ENCODE measurements at places on chromosomes 5 and 9.

DNA sequence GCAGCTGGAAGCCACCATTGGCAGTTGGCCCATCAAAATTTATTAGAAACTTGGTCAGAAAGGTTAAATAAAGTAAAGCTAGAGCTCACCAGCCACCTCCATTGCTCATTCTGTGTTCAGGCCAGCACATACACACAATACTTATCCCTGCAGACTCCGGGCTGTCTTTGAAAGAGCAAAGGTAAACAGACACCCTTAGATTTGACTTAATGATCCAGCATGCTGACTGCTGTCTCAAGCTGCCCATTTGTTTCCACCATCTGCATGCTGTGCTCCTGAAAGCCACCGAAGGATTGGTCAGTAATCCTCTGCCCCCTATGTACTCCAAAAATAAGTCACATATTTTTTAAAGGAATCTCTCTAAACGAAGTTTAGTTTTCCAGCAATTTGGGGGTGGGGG is 1059.8 kb upstream of the DMAC1 start:
- no peak for DNase-seq

DNA sequence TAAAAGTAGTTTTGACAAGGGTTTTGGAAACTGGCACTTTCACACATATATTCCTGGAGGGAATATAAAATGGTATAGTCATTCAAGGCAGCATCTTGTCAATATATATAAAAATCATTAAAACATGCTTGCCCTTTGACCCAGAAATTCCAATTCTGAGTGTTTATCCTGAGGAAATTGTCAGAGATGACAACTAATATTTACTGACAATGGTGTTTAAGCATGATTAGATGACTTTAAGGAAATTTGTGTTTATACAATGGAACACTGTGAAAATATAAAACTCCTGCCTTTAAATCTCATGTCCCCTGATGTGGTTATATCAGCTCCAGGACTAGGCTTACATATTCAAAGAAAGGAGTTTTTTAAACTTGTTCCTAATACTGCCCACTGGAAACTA is 25.6 kb downstream of the PCSK1 start:
- no peak for DNase-seq

DNA sequence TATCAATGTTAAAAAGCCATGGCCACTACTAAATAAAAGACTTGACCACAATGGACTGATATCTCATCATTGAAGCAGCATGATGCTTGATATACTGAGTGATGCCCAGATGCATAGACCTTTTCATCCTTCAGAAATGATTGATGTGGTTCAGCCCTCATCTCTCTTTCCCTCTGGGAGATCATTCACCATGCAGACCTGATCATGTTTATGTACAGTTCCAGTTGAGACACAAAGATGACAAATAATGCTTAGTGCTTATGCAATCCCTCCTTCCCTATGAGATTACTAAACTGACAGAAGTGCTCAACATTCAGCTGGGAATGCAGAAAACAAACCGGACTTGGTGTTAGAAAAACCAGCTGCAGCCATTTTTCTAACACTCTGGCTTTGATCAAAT is 91.9 kb upstream of the TLR4 start:
- DNase-seq = no peak

DNA sequence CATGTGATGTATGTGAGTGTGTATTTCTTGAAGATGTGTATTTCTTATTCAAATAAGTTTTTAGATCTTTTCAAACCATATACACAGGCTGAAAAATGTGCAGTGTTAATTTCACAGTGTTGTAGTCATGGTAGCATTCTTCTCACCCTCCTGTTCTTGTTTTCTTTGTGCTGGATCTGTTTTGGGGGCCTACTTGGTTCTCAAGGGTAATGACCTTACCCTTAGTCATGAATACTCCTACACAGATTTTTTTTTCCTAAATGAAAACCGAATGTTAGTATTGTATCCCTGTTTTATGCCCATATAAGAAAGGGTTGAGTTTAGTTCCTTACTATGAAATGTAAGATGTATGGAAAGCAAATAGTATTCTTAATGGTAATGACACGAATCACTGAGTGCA is 88.0 kb downstream of the SLC44A1 start:
- no peak for DNase-seq

DNA sequence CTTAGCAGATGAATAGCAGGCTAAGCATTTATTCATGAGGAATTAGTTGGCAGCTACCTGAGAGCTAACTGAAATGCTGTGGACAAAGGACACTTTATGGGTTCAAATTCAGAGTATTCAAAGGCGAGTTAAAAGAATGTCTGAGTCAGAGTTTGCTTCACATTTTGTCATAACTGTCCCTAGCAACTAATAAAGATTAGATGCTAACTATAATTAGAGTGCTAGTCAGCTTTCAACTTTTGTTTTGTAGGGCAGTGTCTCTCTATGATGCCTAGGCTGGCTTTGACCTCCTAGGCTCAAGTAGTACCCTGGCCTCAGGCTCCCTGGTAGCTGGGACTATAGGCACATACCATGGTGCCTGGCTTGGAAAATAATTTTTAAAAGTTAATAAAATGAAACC is 4.6 kb downstream of the SMC5 start:
- DNase-seq = no peak

DNA sequence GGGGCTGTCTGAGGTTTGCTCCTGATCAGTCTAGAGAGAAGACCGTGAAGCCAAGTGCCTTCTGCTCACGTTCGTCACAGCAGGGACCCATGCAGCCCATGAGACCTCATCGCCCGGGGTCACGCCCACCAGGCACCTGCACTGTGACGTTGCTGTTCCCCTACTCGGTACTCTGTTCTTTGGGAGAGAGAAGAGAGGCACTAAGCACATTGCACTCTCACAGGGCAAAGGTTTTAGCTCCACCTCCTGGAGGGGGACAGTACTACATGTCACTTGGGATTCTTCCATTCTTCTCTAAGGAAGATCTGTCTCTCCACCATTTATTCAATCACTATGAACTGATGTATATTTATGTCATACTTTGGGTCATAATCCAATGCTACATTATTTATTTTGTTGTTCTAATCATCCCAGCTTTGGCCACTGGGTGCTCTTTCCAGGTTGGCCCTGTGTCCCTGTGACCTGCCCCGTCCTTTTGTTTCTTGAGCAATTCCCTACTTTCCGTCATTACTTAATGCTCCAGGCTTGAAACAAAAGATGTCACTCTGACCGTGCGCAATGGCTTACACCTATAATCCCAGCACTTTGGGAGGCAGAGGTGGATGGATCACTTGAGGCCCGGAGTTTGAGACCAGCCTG is 31.4 kb upstream of the BRD3 start:
- peak; percentile 54 for DNase-seq

DNA sequence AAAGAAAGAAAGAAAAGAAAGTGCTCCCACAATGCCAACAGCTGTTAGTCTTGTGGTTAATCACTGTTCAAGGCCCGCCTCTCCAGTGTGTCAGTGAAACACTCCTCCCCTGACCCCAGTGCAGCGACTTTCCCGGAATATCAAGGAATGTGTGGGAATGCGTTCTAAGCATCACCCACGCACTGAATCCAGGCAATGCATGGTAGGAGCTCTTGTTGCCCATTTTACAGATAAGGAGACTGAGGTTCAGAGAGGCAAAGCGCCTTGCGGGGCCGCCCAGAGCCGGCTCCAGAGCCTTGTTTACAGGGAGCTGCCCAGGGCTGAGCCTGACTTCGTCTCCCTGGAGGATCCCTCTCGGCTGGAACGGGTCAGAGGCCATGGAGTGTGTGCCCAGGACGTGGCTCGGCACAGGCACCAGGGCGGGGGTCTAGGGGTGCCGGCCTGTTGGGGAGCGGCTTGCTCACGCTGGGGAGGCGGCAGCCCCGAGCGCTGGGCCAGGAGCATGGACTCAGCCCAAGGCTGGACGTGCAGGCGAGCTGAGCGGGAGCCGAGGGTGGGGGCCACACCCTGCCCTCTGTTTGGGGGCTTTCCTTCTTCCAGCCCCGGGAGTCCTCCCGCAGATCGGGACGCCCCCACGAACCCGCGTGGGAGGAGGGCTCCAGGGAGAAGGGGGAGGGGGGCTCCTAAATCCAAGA is 823 bp downstream of the ST6GALNAC6 start:
- no peak for DNase-seq

GRCh38 chr5:10434392-10434791 is 7.3 kb upstream of the ROPN1L start:
- DNase-seq = no peak

DNA sequence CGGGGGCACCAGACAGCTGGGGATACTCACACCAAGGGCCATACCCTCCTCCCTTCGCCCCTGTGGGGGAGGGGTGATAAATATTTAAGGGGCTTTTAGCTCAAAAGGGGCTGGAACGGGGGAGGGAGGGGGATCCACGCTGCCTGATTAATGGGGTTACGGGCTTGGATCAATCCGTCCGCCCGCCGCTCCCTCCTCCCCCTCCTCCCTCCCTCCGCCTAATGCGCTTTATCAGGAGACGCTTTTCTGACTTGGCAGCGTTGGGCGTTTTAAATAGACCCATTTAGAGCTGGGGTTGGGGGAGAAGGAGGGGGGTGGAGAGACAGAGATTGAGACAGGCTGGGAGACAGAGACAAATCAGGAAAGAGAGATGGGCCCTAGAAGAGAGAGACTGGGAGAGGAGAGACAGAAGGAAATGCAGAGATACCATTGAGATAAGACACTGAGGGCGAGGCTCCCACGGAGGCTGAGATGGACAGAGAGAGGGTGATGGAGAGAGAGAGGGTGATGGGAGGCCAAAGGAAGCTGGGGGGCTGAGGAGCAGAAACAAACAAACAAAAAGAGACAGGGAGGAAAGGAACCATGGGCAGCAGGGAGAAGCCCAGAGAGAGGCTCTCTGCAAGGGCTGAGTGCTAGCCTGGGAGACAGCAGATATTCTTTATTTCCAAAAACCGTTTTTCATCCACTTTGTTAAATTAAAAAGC is 10.3 kb downstream of the CNTFR start:
- no peak for DNase-seq

DNA sequence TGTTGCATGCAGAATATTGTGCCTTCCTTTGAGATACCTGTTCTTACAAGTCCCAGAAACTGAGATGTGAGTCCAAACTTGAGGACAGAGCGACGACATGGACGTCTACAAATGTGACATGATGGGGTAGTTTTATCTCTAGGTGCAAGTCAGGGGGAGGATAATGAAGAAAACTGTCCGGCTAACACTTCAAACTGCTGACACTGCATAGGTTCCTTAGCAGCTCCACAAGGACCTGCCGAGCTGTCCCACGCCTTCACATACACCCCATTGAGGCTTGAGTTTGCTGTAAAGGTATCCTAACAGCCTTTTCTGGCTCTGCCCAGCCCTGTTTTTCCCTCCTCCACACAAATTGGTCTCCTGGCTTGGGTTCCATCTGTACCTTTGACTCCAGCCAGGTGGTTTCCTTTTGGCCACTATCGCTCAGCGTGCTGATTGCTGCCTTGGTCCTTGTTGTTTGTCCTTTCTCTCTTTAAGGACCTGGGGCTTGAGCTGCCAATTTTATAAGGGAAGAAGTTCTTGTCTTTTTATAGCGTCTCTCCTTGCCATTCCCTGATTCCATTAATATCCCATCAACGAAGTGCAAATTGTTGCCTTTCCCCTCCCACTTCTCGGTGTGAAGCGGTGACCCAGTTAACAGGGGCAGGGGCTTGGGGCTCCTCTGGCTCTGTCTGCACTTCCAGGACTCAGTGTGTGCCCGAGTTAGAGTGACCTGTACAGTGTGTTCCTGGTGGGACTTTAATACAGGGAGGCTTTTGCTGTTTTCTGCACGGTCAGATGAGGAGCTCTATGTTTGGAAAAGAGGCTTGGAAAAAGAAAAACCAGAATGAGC is 100.3 kb downstream of the PCSK1 start:
- DNase-seq = no peak

- DNase-seq = no peak
Observed at GRCh38 chr5:6606884-6607558, 25.8 kb downstream of the NSUN2 start.

DNA sequence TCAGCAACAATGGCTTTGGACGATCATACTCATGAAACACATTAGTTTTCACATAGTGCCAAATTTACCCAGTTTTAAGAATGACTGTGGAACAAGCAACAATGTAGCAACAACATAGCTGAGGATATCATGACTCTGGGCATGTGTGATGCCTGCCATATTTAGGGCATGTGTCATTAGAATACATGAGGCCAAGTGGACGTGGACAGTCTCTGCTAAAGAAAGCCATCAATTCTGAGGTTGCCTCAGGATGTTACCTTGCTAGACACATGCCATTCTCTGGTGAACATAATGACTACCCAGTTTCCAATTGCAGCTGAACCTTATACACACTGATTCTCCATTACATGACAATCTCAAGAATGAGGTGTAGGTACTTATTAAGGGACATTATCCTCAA is 103.3 kb upstream of the ADAMTS19 start:
- DNase-seq = no peak

DNA sequence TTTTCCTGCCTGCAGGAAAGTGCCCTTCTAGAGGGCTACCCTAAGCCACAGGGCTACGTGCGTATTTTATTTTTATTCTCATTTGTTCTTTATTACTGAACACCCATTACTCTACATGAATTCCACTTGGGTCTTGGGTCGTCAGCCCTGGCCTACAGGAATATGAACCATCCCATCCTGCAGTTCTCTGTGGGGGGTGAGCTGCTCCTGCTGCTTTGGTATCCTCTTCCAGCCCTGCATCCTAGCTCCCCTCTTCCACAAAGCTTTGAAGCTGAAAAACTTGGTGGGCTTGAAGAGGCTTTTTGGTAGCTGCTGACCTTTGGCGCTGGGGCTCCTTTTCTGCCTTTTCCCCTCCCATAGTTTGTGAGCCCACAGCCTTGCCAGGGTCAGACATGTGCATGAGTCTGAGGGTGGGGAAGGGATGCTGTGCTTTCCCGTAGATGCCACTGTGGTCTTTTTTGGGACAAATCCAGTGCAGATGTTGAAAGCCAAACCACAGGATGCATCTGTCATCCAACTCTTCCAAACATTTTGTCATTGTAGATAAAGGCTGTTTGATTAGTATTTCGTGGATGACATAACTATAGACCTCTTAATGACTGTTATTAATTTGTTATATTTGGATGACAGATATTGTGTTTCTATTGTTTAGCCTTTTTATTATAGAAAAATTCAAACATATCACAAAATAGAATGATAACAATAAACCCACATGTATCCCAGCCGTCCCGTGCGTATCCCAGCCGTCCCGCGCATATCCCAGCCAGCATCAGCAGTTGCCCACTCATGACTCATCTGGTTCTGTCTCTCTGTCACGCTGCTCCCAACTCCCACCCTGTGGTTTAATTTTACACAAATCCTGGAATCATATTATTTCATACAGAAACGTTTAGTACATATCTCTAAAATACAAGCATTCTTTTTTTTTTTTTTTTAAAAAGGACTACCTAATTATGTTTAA is 43.9 kb downstream of the SLC46A2 start:
- no peak for DNase-seq

- no peak for DNase-seq
Observed at GRCh38 chr5:95526871-95527270, 27.9 kb downstream of the SKIC3 start.

All from CD14-positive monocyte (primary cell).